Erythroblast (primary cell): ENCODE measurements at places on chromosomes 13 and 19.

DNA sequence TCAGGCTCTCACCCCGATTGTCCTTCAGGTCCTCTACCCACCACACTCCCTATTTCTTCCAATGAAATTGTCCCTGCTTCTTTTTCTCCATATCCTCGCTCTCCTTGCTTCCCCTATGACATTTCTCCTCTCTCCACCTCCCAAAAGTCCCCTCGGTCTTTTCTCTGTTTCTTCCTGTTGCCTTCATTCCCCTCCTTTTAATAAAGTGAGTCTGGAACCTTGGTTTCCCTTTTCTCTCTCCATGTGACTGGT lies 676 bp upstream of the ZNF574 start:
- peak; percentile 72 for DNase-seq

GRCh38 chr19:10815969-10816644 lies 19.9 kb downstream of the TMED1 start:
- no peak for DNase-seq

- DNase-seq = no peak
Measured at GRCh38 chr19:14189415-14189814, 16.6 kb downstream of the ADGRL1 start.

- DNase-seq = no peak
Measured at GRCh38 chr19:22526661-22527272, 104.6 kb upstream of the ZNF98 start.

DNA sequence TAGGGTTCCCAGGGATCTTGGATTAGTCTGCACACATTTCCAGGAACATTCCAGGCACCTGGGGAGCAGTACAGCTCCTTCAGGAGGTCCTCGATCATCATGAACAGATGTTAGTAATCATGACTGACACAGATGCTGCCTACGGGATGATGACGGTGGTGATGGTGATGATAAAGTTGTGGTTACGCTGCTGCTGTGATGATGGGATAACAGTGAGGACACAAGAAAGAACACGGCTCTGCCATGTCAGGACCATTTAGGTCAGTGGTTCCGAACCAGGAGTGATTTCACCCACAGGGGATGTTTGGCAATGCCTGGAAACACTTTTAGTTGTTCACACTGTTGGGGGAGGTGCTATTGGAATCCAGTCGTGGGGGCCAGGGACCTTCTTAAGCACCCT lies 1193.0 kb downstream of the UQCRFS1 start:
- no peak for DNase-seq

- no peak for DNase-seq
Measured at GRCh38 chr13:106104281-106104901, 431.1 kb downstream of the EFNB2 start.

DNA sequence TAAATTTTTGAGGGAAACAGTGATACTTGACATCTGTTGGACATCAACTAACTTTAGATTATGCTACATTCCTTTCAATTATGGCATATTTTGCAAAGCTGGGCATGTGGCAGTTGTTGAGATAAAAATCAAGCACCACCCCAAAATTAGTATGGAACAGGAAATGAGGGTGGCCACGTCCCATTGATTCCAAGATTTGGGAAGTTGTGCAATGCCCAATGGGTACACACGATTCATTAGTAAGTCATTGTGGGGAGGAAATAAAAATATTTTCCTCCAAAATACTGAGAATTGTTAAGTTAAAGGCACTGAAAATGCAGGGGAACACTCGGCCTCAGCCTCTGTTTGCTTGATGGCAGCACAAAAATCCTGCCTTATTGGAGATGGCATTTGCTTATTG lies 7.6 kb downstream of the ERICH6B start:
- no peak for DNase-seq

- no peak for DNase-seq
Measured at GRCh38 chr19:42360787-42361544, 29.1 kb downstream of the CNFN start.

DNA sequence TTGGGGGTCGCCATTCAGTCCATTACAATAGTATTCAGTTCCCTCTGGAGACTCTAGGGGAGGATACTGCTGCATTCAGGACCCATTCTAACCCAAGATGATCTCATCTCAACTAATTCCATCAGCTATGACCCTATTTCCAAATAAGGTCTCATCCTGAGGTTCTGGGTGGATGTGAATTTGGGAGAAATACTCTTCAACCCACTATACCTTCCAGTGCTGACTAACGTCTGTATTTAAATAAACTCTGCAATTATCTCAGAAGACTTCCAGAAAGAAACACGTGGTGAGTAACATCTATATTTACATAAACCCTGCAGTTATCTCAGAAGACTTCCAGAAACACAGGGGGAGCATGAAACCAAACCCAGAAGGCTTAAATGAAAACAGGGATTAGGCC lies 1300.7 kb downstream of the PCDH9 start:
- no peak for DNase-seq

DNA sequence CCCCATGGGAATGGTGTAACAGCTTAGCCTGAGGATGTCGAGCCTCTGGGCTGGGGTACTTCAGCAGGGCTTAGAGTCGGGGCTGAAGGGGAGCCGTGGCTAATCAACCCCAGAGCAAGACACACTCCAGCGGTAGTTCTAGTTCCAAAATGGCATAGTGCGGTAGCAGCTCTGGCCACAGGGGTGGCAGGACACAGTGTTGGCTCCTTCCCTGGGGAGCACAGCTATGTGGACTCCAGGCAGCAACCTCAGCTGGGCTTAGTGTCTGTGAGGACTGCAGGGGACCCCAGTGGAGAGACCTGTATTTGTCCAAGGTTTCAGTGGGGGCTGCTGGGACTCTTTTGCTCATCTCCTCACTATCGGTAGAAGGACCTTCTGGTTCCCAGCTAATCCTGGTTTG lies 70.8 kb upstream of the PCDH20 start:
- no peak for DNase-seq

DNA sequence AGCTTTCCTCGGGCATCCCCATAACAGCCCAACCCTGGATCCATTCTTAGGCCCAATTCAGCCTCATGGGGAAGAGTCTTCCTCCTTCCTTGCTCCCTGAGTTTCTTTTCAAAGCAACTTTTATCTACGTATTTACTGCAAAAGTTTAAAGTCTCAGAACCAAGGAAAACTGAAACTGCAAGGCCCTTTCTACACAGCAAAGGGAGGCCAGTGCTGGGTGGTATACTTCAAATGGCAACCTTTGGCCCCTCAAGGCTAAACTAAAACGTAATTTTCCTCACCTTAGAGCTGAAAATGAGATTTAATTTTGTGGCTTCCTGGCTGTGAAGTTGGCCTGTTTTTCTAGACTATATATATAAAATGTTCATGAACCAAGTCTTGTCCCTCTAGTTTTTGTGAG lies 5.6 kb downstream of the CDX2 start:
- DNase-seq = no peak

DNA sequence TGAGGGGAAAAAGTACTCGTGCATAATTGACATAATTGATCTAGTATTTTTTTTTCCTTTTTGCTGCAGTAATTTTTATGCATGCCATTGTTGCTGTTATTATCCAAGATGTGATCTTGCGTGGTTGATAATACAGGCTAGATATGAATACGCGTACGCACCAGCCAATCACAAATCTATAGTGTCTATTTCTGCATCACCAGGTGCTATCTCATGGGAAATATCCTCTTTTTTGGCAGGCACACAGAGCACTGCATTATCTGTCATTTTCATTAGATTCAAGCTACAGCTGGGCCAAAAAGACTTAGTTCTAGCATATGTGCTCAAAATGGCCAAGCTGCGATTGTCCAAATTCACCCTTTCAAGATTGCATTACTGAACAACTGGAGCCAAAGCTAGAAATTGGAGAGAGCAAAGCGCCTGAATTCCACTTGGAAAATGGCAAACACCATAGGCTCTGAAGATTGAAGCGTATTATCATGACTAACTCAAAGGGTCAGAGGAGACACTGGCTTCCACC lies 181.1 kb downstream of the TSHZ3 start:
- DNase-seq = no peak

DNA sequence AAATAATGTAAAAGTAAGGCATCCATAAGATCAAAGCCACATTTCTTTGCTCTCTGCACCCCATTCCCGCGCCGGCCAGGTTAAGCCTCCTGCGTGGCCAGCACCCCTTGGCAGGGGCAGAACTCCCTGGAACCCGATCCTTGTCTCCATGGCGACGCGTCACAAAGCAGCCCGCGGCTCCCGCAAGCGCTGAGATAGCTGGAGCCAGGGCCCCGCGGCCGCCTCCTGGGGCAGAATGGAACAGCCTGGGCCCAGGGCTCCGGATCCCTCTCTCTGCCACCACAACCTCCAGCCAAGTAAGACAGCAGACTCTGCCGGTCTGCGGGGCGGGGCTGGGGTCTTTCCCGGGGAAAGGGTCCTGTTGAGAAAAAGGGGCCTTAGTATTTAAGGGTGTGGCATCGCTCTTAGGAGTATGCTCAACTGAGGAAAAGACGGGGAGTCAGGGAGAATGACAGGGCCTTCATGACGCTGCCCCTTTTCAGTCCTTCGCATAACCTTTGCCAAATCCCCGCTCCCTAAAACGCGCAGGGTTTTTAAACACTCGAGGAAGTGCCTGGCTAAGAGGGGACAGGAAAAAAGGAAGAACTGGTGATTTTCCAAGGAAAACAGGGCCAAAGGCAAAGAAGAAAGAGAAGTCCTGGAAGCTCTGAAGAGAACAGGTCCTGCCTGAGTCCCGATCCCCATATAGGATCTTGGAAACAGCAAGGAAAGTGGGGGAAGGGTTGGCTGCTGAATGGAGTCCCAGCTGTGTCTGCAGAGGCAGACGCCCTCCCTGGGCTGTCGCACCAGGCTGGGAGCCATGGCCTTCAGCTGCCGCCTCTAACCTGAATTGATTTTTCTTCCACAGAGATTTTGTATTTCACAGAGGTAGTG lies at the start of gene TEX26:
TEX26 (plus strand) TSS at position 176 of the 873 bp plus-strand sequence; CDS start at position 236, 60 bp downstream.
- DNase-seq = no peak

- peak; percentile 58 for DNase-seq
Measured at GRCh38 chr19:16895467-16896145, 6.8 kb downstream of the F2RL3 start.

GRCh38 chr19:9932835-9933234 lies 3.5 kb downstream of the OLFM2 start:
- no peak for DNase-seq

DNA sequence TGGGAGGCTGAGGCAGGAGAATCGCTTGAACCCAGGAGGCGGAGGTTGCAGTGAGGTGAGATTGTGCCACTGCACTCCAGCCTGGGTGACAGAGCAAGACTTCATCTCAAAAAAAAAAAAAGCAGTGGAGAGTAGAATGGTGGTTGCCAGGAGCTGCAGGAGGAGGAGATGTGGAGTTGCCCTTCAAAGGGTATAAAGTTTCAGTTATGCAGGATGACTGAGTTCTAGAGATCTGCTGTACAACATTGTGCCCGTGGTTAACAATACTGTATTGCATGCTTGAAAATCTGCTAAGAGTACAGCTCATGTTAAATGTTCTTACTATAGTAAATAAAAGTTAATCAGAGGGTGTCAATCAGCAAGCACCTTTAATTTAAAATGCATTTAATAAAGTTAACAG lies 28.4 kb upstream of the LATS2 start:
- no peak for DNase-seq

- DNase-seq = no peak
Measured at GRCh38 chr13:108779308-108779707, 149.9 kb downstream of the MYO16 start.

DNA sequence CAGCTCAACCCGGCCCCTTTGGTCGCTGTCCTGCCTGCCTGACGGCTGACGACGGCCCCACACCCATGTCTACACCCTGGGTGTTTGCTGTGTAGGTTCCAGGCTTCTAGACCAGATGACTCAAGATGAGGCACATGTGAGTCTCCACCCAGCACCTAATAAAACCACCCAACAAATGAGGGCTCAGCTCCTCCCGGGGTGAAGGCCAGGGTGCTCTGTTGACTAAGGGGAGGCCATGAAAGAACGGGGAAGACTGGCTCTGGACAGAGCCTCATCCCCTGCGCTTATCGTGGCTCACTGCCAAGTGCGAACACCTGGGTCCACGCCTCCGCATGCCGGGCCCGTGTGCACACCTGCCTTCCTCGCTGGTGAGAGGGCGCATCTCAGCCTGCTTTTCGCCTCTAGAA lies 39.6 kb downstream of the COL4A2 start:
- DNase-seq = no peak

- DNase-seq = no peak
Measured at GRCh38 chr19:16520986-16521624, 21.1 kb downstream of the CHERP start.

DNA sequence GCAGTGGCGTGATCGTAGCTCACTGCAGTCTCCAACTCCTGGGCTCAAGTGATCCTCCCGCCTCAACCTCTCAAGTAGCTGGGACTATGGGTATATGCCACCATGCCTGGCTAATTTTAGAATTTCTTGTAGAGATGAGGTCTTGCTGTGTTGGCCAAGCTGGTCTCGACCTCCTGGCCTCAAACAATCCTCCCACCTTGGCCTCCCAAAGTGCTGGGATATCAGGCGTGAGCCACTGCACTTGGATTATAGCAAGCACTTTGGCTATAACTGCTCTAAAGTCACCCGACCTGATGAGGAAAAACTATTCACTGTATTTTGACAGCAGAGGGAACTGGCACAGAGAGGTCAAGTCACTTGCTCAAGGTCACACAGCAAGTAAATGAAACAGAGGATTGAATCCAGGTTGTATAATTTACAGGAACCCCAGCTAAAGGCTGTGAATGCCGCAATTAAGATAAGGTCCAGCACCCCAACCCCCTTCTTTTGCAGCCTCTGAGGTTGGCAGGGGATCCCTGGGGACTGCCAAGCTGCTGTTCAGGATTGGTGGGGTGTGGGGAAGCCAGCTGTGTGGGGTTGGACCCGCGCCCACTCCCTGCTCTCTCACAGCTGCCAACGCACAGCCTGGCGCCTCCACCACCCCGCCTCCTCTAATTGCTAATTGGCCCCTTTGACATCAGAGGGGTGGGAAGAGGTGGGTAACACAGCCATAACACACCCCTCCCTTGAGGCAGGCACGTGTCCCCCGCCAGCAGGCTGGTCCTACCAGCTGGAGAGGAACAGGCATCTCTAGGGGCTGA lies 6.0 kb downstream of the TMIGD2 start:
- no peak for DNase-seq

DNA sequence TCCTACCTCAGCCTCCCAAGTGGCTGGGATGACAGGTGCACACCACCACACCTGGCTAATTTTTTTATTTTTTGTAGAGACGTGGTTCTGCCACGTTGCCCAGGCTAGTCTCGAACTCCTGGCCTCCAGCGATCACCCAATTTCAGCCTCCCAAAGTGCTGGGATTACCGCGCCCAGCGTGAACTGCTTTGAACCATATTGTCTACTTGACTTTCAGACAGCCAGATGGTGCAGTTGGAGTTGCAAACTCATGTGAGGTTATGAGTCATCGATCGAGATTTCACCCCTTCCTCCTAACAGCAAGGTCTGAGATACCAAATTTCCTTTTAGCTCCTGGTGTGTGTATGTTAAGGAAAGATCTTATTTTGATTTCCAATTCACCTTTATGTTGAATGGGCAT lies 2.7 kb downstream of the SLC27A1 start:
- DNase-seq = no peak

DNA sequence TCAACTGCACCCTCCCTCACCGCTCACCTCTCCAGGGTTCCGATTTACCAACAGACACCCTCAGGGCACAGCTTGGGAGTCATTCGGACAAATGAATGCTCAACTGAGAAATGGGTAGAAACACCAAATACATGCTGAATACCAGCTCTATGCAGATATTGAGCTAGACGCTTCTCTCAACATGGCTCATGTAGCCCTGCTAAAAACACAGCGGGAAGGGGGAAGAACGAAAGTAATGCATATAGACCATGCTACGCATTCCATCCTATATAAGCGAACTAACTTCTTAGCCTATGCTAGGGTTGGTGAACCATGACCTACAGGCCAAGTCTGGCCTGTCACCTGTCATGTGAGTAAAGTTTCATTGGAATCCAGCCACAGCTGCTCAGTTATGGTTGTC lies 304.0 kb downstream of the UQCRFS1 start:
- no peak for DNase-seq
